ENCODE measurements at places on chromosomes 13 and 19.

- no peak for DNase-seq
Observed at GRCh38 chr13:31263346-31263745, 63.6 kb downstream of the B3GLCT start.

DNA sequence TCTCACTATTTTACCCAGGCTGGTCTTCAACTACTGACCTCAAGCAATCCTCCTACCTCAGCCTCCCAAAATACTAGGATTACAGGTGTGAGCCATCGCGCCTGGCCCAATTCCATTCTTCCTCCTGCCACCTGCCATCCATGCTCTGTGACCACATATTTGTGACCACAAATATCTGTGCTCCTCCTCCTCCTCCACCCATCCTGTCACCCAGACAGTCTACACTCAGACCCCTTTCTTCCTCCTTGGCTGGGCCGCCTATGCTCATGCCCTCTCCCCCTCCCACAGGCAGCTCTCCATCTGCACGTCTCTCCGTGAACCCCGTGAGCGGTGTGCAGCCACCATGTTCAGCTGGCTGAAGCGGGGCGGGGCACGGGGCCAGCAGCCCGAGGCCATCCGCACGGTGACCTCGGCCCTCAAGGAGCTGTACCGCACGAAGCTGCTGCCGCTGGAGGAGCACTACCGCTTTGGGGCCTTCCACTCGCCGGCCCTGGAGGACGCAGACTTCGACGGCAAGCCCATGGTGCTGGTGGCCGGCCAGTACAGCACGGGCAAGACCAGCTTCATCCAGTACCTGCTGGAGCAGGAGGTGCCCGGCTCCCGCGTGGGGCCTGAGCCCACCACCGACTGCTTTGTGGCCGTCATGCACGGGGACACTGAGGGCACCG lies 3.2 kb downstream of the EHD2 start:
- DNase-seq = no peak

DNA sequence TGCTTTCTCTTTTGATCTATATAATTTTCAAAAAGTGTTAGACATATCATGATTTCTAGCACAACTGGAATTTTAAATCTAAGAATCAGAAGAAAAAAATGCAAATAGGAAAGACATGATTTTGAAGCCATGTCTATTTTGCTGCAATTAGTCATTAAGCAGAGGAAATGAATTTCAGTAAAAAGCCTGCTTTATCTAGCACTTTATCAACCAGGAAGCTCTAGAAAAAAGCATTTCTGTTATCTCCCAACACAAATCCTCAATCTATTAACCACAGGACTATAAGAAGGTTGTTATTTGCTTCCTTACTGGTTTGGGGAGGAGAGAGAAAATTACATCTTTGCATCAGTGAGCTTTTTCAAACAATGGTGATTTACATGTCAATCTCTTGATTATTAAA lies 716.7 kb downstream of the DIAPH3 start:
- no peak for DNase-seq

- no peak for DNase-seq
Observed at GRCh38 chr19:6724631-6725492, 4.4 kb upstream of the C3 start.

- DNase-seq = no peak
Observed at GRCh38 chr13:110824702-110825300, 90.1 kb downstream of the ANKRD10 start.

GRCh38 chr19:46602392-46603194 lies 1.5 kb downstream of the CALM3 start:
- peak; percentile 56 for DNase-seq

DNA sequence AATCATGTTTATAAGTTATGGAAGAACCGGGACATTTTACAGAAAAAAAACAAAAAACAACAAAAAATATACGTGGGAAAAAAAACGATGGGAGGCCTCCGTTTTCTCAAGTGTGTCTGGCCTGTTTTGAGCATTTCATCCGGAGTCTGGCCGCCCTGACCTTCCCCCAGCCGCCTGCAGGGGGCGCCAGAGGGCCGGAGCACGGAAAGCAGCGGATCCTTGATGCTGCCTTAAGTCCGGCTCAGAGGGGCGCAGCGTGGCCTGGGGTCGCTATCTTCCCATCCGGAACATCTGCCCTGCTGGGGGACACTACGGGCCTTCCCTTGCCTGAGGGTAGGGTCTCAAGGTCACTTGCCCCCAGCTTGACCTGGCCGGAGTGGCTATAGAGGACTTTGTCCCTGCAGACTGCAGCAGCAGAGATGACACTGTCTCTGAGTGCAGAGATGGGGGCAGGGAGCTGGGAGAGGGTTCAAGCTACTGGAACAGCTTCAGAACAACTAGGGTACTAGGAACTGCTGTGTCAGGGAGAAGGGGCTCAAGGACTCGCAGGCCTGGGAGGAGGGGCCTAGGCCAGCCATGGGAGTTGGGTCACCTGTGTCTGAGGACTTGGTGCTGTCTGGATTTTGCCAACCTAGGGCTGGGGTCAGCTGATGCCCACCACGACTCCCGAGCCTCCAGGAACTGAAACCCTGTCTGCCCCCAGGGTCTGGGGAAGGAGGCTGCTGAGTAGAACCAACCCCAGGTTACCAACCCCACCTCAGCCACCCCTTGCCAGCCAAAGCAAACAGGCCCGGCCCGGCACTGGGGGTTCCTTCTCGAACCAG lies 1.8 kb upstream of the APOE start:
- DNase-seq = peak; percentile 47

GRCh38 chr13:110135977-110136597 lies 170.9 kb downstream of the COL4A1 start:
- DNase-seq = no peak

- no peak for DNase-seq
Observed at GRCh38 chr13:95902741-95903140, 150.5 kb downstream of the UGGT2 start.

- DNase-seq = no peak
Observed at GRCh38 chr13:32947411-32948276, 68.6 kb upstream of the KL start.
